ENCODE measurements at places on chromosomes 12 and 14.

DNA sequence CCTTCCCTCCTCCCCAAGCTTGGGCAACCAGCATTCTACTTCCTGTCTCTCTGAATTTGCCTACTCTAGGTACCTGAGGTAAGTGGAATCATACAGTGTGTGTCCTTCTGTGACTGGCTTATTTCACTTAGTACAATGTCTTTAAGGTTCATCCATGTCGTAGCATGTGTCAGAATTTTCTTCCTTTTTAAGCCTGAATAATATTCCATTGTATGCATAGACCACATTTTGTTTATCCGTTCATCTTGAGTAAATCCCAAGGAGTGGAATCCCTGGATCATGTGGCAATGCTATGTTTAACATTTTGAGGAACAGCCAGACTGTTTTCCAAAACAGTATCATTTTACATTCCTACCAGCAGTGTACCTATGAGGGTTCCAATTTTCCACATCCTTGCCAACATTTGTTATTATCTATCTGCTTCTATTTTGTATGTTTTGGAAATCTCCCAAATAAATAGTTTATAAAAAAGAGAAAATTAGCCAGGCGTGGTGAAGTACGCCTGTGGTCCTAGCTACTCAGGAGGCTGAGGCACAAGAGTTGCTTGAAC, 12.4 kb downstream of the HSP90AA1 start:
- no peak for DNase-seq

DNA sequence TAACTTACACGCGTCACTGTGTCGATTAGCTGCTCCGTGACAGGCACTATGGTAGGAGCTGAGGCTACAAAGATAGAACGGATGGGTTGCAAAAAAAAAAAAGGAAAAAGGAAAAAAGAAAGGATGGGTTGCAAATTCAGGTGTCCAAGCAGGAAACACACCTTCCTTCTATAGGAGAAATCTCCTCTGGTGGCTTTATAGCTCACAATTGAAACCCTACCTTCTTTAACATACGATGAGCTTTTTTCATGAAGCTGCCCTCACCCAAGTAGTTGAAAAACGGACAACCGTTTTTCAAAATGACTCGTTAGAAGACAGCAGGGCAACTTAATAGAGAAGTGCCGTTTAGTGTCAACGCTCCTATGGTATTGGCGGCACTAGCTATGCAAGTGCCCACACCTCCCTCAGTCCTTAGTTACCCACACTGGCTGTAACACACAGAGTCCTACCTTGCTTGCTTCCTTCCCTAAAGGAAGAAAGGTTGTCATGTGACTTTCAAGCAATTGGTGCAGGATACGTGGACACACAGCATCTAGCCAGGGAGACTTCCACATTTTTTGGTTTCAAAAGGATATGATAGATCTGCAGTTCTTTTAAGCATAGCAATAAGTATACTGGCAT, 682 bp upstream of the TRIP11 start:
- DNase-seq = peak; percentile 29

DNA sequence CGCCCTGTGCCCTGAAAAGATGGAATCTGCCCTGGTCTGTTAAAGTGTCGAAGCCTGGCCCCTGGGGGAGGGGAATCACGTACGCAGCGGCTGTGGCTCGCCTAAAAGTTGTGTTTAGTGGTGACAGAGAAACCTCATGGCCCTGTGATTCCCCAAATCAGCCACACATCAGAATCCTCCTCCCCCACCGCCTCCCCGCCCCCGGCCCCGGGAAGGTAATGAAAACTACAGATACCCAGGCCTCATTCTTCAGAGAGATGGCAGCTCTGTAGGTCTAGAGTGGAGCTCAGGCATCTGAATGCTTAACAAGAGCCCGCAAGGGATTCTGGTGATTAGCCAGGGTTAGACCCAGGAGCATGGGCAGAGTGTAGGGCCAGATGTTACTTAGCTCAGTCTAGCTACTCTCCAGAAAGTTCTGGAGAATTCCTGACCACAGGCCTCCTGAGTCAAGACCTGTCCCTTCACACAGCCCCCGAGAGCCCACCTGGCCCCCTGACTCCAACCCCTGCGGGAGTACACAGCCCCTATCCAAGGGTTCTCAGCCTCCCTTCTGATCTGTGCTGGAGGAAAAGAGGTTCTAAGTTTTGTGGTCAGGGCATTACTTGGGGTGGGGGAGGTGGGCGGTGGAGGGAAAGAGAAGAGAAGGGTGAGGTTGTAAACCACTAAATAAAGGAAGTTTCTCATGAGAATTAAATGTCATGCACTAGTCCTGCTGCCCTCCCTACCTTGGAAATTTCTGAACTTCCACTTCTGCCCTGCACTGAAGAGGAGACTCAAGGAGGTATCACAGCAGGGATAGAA, 114.8 kb downstream of the PLXNC1 start:
- DNase-seq = peak; percentile 16

DNA sequence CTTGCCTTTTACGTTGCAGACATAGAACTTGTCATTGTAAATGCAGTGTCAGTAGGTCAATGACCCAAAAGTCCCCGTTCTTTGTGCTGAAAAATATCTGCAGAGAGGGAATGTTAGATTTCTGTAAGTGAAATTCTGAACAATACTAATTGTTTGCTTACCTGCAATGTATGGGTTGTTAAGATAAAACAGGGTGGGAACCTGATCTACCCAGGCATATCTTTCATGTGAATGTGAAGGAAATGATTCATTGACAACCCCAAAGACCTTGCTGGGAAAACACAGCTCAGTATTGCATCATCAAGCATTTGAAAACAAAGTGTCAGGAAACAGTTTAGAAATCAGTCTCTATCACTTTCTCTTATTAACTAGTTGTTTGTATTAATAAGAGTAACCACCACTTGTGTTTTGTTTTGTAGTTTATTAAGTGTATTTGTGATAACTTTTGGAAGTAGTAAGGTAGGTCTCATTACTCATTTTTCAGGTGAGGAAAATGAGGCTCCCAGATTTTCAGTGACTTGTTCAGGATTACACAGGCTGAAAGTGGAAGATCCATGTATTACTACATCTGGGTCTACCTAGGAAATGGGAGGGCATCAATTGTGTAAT, 57.9 kb upstream of the SLC38A2 start:
- DNase-seq = peak; percentile 91

DNA sequence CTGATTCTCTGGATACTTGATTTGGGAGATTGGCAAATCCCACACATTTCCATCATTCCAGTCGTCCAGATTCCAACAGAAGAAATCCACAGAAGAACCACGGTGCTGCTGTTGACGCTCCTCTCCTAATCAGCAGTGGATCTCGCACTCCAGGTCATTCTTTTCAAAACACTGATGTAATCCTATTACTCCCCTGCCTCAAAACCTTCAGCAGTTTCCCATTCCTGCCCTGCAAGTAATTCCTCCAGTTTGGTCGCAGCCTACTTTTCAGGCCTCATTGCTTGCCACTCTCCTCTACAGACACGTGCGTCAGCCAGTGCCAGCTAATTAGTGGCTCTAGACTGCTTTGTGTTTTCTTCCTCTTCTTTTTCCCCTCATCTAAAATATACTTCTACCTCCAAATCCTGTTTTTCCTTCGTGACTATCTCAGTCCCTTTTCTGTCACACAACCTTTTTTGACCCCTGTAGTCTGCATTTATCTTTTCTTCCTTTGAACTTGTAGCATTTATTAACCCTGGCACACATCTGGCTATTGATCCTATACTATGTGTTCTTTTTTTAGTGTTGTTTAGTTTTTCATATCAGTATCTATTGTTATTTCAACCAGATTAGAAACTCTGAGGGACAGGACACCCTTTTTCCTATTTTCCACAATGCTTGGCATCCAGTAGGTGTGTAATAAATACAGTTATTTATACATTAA, 36.8 kb downstream of the PRORP start:
- peak; percentile 10 for DNase-seq

DNA sequence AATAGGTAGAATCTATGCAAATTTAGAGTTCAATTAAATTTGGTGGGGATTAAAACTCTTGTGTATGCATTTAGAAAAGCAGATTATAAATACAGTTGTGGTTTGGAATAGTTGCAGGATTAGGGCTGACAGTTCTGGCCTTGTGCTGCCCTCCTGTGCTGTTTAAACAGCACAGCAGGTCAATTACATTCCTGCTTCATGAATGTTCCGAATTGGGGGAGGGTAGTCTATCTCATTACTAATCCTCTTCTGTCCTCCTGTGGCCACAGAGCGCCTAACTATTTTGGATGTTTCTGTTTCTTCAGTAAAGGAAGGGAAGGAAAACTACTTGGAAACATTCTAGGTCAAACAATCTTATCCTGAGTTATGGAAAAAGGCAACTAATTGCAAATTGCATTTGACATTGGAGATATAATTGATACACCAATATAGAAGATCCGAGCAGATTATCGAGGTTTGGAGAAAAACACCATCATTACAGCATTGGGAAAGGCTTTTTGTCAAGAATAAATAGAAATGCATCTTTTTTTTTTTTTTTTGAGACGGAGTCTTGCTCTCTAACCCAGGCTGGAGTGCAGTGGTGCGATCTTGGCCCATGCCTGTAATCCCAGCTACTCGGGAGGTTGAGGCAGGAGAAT, 8.7 kb upstream of the GPR19 start:
- DNase-seq = peak; percentile 94

GRCh38 chr12:128654468-128654867, 169.3 kb downstream of the SLC15A4 start:
- DNase-seq = no peak

DNA sequence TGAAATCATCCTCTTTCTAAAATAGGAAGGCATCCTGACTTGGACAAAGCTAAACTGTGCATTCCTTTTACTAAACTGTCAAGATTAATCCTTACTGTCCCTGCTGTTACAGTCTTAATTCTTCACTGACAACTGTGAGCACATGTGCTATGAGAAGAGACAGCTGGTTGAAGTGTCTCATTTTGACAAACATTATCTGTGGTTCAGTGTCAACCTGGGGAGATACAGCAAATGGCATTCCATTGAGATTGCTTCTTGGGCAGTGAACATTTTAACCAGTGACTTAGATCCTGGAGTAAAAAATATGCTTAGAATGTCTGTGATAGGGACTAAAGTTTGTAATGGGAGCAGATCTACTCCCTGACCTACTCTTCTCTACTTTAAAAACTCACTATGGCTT, 552.6 kb upstream of the ATP2B1 start:
- DNase-seq = peak; percentile 37

DNA sequence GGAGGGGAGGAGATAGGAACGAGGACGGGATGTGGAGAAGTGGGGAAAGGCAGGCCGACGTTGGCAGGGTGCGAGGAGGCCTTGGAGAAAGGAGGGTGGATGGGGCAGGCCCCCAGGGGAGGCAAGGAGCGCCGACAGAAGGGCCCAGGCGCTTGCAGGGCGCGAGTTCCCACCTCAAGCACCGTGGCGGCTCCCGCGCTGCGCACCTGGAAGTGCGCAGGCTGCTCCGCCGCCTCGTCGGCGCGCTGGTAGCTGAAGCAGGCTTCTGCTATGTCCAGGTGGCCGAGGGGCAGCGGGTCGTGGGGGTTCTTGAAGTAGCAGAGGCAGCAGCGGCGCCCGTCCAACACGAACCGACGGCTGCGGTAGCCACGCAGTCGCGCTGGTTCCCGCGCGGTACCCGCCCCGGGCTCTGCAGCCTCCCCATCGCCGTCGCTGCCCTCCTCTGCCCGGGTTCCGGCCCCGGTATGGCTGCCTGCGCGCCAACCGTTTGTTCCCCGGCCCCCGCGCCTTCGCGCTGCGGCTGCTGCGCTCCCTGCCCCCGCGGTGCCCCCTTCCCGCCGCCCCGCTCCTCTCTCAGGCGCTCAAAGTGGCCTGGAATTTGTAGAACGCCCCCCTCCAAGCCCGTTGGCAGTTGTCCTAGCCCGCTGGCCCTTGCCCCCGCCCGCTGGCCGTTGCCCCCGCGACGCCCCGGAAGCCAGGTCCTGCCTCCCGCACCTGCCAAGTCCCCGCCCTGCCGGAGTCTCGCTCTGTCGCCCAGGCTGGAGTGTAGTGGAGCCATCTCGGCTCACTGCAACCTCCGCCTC, 1.1 kb upstream of the ACTR6 start:
- peak; percentile 22 for DNase-seq

- DNase-seq = no peak
Measured at GRCh38 chr12:119694111-119694510, 26.2 kb downstream of the PRKAB1 start.

DNA sequence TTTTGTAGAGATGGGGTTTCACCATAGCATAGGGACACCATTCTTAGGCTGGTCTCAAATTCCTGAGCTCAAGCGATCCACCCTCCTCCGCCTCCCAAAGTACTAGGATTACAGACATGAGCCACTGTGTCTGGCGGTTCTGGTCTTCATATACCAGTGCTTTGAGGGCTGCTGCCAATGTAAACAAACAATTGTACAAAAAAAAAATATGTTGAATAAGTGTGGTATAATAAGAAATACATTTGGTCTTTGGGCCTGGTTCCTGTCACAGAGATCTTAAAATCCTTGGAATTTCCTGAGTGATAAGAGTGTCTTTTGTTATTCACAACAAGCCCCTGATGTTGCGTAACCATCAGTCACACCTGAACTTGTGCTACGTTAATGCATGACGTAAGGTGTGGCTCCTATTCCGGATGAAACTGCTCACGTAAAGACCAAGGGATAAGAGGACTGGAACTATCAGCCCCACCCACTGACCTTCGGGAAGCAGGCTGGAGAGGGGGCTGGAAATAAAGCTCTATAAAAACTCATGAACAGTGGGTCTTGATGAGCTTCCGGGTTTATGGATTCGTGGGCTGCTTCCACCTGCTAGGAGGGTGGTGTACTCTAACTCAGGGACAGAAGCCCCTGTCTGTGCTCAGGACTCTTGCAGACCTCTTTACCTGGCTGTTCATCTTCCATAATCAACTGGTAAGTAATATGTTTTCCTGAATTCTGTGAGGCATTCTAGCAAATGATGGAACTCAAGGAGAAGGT, 16.5 kb upstream of the RIMKLB start:
- peak; percentile 80 for DNase-seq

DNA sequence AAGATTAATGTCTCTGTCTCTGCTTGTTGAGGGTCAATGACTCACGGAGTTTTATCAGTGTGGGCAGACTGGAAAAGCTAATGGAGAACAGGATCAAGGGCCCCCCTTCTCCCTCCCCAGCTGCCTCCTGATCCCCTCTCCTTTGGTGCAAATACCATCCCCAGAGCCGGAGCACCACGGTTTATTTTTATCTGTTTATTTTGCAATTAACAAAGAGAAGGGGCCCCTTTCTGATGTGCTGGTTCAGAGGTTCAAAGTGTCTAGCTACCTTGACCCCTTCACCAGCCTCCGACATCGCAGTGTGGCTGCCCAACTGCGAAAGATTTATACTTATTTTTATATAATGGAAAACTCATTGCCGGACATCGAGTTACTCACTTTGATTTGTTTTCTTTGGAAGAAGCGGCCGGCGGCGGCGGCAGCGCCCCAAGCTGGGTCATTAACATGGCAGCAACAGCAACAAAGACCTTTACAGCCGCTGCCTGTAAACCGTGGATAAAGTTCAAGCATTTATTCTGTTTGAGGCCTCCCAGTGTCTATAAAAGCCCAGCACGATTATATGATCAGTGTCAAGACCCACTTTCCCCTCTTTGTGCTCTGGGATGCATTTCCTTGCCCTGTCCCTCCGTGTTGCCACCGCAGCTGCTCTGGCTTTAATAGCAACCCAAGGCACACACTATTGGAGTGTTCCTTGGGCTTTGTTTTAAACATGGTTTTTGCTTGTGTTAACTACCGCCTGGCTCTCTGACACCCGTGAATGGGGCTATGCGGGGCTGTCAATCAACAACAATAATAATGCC, 47.4 kb upstream of the PARP11 start:
- DNase-seq = no peak
